RCC 7860 (cell line): ENCODE measurements at places on chromosomes 3 and 15.

DNA sequence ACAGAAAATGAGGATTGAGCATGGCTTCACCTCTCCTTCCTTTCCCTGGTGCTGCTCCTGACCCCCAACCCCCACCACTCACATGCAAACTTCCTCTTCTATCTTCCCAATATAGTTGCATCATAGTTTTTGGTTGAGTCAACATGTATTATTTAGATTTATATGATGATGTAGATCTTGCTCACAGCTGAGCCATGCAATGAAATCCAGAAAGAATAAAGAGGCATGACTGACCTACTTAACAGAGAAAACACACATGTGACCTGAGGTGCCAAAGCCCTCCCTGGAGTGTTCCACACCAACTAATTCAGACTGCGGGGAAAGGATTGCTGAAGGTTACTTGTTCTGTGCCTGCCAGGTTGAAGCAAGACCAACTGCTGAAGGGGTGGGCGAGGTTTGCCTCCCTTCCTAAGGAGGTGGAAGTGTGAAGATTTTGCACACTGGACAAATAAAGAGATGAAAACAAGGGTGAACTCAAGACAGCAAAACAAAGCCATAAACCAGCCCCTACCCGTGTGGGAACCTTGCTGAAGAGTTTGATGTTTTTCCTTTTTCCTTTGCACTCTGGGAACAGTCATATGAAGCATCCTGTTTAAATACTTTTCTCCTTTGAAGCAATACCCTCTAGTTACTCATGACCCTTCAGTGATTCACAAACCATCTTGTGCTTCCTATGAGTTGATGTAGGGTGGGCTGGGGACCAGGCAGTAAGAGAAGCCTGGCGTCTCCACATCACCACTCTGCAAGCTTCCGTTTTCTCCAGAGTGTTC lies 155.2 kb upstream of the UBE2E1 start:
- peak; percentile 47 for DNase-seq

DNA sequence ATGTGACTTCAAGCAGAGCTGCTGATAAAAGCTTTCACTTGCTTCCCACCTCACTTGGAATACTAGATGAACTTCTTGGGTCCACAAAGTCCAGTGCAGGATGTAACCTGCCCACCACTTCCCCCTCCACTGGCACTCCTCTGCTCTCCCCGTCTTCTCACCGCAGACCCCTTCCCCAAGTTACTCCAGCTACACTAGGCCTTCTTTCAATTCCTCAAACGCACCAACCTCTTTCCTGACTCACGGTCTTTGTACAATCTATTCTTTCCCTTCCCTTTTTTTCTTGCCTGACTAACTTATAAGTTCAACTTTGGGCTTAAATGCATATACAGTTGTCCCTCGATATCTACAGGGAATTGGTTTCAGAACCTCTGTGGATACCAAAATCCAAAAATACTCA lies 5.2 kb upstream of the ATP13A3 start:
- no peak for DNase-seq

DNA sequence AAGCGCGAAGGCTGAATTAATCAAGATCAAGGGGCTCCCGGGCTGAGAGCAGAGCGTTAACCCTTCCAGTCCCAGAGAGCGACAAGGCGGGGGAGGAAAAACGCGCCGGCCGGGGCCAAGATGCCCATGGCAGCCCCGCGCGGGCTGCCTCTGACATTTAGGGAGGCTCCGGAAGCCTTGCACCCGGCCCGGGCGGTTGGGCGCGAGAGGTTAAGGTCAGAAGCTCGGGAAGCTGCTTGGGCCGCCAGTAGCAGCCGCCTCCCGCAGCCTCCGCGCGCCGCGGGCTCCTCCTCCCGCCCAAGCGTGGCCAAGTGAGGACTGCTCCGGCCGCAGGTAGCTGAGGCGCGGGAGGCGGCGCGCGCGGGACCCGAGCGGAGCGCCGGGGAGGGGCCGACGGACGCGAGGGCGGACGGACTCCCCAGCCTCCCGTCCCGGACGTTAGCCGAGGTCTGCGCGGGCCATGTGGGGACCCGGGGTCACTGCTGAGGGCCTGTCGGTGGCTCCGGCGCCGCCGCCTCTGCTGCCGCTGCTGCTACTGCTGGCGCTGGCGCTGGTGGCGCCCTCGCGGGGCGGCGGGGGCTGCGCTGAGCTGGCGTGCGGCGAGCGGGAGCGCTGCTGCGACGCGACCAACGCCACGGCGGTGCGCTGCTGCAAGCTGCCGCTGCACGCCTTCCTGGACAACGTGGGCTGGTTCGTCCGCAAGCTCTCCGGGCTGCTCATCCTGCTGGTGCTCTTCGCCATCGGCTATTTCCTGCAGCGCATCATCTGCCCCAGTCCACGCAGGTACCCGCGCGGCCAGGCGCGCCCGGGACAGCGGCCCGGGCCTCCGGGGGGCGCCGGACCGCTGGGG lies at the start of gene C3orf80:
Gene C3orf80 (plus strand): TSS at position 247 of the 850 bp plus-strand sequence. CDS start 214 bp downstream, at position 461.
- peak; percentile 29 for DNase-seq

DNA sequence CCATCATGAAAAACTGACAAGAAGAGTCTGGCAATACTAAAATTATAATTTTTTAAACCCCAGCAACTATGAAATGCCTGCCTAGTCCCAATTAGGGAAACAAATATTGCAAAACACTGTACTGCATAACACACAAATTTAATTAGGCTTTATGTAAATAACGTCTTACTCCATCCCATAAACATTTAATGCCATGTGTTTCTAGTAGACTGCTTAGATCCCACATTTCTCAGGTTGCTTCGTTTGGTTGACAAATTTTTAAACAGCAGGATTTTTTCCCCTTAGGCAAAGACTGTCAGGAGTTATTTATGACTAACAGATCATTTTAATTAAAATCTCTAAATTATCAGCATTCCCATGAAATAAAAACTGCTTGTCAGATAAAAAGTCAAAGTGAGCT lies 29.9 kb downstream of the EIF2AK4 start:
- no peak for DNase-seq

DNA sequence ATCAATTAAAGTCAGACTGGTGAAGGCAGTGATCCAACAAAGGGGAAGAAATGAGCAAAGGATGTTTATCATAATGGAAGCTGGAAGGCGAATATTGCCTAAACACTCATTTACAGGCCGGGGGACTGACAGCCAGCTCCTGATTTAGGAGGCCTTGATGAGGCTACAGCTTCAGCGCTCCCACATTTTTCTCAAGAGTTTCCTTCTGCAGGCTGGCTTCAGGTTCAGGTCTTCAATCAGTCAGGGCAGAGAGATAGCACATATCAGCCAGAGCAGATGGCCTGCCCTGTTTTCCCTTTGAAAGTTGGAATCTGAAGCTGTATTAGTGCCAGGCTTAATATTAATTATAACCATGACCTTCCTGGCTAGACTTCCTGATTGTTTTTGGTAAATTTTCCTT lies 218.9 kb downstream of the SV2B start:
- DNase-seq = no peak

DNA sequence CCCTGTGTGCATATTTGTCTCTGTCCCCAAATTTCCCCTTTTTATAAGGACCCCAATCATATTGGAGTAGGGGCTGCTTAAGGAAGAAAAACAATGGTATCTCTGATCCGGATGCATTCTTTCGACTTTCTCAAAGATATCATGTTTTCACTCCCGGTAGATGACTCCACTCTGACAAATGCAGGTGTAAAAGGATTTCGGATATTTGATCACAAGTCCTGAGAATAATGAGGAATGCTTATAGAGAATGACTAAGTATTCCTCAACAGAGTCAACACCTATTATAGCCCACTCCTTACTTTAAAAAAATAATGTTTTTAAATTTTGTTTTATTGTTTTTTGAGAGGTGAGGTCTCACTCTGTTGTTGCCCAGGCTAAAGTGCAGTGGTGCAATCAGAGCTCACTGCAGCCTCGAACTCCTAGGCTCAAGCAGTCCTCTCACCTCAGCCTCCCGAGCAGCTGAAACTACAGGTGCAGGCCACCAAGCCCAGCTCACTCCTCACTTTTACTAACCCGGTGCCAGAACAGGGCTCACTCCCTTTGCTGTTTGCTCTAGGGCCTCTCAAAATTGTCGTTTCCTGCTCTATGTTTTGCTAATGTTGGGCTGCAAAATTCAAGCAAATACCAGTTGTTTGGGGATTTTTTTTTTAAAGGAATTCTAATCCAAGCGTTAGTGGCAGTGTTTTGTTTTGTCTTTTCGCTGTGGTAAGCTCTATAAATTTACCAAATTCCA lies 24.6 kb downstream of the COL8A1 start:
- DNase-seq = no peak

- peak; percentile 60 for DNase-seq
Measured at GRCh38 chr3:43418601-43419272, 132.4 kb downstream of the SNRK start.
